Esophagus squamous epithelium (tissue), 5 donors: ENCODE measurements at places on chromosomes 4 and X. TPM values are rescaled to one million over a fixed set of nuclear protein-coding genes. Genes with fewer than 3 reads are reported as not detected.

GRCh38 chrX:34576864-34577263 lies 80.2 kb downstream of the TMEM47 start:
- no peaks in the 10 kb centered on the region for H3K4me1 ChIP-seq
- no peaks in the 10 kb centered on the region for H3K27me3 ChIP-seq
- H3K27ac ChIP-seq: no peak overlapping the region

GRCh38 chrX:10110984-10111363 lies 45.8 kb upstream of the CLCN4 start:
- DNase-seq: no peak
- H3K4me3 ChIP-seq: no peak overlapping the region
- H3K27me3 ChIP-seq: no peaks in the 10 kb centered on the region

GRCh38 chr4:472881-473569 lies 25.9 kb downstream of the ZNF721 start:
- no peak for DNase-seq
- no peaks in the 10 kb centered on the region for H3K27me3 ChIP-seq
- H3K4me3 ChIP-seq: peak overlapping the region; percentile 90
- H3K27ac ChIP-seq: peak overlapping the region; percentile 93
- H3K36me3 ChIP-seq: peaks cover 14% of the 10 kb centered on the region

- no peak overlapping the region for H3K4me3 ChIP-seq
- no peaks in the 10 kb centered on the region for H3K36me3 ChIP-seq
- no peaks in the 10 kb centered on the region for H3K4me1 ChIP-seq
Observed at GRCh38 chrX:85622635-85623034, 243.2 kb upstream of the POF1B start.

- H3K27ac ChIP-seq: no peak overlapping the region
- H3K4me1 ChIP-seq: no peaks in the 10 kb centered on the region
- H3K36me3 ChIP-seq: no peaks in the 10 kb centered on the region
- no peak for DNase-seq
- no peaks in the 10 kb centered on the region for H3K27me3 ChIP-seq
- H3K4me3 ChIP-seq: no peak overlapping the region
Observed at GRCh38 chr4:110667670-110668069, 44.8 kb upstream of the PITX2 start.

Gene MAGEA8
- not detected for total RNA-seq

Gene VCX2
- not detected for total RNA-seq
